ENCODE measurements at places on chromosomes 5 and 9.

- no peak for DNase-seq
Measured at GRCh38 chr9:78676623-78677022, 379.7 kb downstream of the PSAT1 start.

DNA sequence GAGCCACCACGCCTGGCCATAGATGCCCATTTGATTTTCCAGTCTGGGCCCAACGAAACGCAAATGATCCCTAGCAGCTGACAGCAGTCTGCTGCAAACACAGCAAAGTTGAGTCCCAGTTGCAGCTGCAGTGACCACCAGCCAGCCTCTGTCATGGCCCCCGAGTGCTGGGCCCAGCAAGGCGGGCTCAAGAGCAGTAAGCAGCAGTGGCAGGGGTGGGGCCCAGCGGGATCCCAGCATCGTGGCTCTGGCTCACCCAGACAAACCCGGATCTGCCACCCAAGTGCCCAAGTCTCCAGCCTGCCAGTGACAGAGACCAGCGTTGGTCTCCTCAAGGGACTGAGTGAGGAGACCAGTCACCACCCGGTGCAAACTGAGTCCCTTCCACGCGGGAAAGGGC is 6.9 kb upstream of the LTC4S start:
- DNase-seq = no peak

- no peak for DNase-seq
Measured at GRCh38 chr5:34480810-34481528, 175.2 kb upstream of the RAI14 start.

GRCh38 chr9:89223396-89223977 is 44.9 kb upstream of the SHC3 start:
- DNase-seq = no peak

DNA sequence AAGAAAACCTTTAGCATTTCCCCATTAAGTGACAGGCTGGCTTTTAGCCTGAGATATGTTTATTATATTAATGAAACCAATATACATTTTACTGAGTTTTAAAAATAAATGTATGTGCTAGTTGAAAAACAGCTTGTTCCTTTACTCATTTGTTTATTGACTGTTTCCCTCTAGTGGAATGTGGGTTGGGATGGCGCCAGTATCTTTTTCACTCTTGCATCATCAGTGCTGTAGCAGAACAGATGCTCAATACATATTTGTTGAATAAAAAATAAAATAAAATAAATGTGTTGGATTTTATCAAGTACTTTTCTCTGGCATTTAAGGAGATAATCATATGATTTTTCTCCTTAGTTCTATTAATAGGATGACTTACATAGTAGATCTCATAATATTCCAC is 43.0 kb downstream of the FSTL4 start:
- DNase-seq = no peak

DNA sequence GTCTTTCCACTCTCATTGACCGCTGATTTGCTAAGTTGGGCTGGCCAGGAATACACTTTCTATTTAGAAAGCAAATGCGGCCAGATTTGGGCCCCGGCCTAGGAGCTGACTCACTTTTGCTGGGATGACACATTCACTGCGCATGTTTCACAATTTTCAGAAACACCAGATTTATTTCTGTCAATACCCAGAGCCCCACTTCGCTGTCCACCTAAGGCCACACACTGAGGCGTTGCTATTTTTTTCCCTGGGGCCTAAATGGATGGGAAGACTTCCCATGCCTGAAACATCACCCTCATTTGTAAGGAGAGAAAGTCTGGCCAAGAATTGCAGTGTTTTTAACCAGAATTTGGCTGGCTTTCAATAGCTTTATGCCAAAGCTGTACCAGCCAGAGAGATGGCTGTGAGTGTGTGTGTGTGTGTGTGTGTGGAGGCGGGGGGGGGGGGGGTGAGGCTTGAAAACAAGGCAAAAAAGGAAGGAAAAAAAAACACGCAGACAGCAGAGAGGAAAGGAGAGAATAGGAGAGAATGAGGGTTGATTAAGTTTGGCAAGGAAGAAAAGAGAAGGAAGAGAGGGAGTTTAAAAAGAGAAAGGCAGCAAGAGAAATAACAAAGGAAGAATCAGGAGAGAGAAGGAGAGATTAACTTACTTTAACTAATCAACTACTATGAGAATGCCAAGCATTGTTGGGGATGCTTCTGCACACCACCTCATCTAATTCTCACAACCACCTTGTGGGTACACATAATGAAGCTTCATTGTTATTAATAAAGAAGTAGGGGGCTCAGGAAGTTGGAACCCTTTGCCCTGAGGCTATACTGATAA is 261.4 kb upstream of the KLF4 start:
- no peak for DNase-seq

GRCh38 chr5:88226881-88227450 is 41.7 kb downstream of the TMEM161B start:
- DNase-seq = no peak

DNA sequence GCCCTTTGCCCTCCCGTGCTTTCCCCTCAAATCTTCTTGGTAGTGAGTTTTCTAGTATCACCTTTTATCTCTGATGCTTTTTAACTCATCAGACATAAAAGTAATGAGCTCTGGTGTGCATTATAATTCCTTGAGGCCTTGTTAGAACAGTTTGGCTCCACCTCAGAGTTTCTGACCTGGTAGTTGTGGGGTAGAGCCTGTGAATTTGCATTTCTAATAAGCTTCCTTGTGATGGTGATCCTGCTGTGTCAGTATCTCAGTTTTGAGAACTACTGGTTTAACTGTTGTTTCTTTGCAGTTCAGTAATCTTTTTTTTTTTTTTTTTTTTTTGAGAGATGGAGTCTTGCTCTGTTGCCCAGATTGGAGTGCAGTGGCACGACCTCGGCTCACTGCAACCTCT is 31.1 kb downstream of the UBE2D2 start:
- DNase-seq = no peak

DNA sequence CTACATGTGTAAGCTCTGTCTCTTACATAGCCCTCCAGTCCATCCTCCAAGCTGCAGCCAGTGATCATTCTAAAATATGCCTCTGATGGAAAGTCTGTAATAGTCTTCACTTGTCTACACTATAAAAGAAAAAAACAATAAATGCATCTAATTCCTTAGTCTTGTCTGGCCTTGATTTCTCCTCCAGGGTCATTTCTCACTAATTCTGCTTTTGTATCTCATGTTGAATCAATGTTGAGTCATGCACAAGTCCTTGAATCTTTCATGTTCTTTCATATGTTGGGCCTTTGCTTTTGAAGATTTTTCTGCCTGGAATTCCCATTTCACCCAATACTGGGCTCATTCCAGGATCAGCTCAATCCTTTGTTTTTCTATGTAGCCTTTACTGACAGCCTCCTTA is 121.1 kb upstream of the TRIM32 start:
- no peak for DNase-seq

- no peak for DNase-seq
Measured at GRCh38 chr5:5347442-5347841, 75.0 kb upstream of the ICE1 start.

- no peak for DNase-seq
Measured at GRCh38 chr5:79484731-79485130, 29.2 kb downstream of the HOMER1 start.

DNA sequence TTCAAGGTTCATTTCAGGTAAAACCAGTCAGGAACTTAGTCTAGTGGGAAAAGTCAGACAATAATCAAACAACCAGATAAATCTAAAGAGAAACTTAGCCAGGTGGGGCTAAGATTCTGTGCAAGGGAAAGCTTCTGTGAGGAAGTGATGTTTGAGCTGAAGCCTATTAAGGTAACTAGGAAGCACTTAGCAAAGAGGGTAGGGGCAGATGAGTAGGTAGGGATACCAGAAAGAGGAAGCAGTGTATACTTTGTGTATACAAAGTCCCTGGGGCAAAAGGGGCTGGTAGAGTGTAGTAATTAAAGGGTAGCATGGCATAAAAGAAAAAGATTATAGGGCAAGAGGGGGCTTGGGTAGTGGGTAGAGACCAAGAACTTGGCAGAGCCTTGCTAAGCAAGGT is 3.6 kb upstream of the SPATA24 start:
- no peak for DNase-seq

GRCh38 chr9:73009649-73010288 is 56.9 kb upstream of the ALDH1A1 start:
- DNase-seq = no peak

- no peak for DNase-seq
Measured at GRCh38 chr5:82183828-82184227, 94.3 kb downstream of the RPS23 start.

DNA sequence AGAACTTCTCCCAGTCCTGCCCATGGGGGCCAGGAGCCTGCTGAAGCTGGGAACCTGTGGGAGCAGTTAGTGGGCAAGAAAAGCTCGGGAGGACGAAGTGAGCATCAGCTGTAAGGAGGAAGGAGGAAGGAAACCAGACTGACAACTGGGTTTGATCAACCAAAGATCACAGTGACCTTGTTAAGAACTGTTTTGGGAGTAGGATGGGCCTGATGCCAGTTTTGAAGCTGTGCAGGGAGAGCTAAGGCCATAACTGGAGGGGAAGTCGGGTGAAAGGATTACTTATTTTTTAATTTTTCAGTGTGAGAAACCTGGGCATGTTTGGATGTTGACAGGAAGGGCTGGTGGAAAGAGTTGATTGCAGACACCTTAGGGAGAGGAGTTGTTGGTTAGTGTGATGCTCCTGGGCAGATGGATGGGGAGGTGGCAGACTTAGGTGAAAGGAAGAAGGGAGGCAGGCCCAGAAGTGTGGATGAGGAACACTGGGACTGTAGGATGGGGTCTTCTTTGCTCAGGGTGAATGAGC is 58.3 kb upstream of the KLF4 start:
- no peak for DNase-seq

GRCh38 chr9:4243113-4243512 is 56.8 kb downstream of the GLIS3 start:
- no peak for DNase-seq

DNA sequence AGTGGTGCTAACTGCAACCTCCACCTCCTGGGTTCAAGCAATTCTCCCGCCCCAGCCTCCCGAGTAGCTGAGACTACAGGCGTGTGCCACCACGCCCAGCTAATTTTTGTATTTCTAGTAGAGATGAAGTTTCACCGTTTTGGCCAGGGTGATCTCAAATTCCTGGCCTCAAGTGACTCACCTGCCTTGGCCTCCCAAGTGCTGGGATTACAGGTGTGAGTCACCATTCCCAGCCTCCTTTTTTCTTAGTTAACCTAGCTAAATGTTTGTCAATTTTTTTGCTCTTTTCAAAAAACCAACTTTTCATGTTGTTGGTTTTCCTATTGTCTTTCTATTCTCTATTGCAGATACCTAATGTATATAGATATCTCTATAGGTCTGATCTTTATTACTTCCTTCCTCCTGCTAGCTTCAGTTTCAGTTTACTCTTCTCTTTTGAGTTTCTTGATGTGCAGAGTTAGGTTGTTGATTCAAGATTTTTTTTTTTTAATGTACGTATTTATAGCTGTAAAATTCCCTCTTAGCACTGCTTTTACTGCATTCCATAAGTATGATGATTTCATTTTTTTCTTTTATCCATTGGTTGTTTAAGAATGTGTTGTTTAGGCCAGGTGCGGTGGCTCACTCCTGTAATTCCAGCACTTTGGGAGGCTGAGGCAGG is 32.9 kb downstream of the FGD3 start:
- no peak for DNase-seq

DNA sequence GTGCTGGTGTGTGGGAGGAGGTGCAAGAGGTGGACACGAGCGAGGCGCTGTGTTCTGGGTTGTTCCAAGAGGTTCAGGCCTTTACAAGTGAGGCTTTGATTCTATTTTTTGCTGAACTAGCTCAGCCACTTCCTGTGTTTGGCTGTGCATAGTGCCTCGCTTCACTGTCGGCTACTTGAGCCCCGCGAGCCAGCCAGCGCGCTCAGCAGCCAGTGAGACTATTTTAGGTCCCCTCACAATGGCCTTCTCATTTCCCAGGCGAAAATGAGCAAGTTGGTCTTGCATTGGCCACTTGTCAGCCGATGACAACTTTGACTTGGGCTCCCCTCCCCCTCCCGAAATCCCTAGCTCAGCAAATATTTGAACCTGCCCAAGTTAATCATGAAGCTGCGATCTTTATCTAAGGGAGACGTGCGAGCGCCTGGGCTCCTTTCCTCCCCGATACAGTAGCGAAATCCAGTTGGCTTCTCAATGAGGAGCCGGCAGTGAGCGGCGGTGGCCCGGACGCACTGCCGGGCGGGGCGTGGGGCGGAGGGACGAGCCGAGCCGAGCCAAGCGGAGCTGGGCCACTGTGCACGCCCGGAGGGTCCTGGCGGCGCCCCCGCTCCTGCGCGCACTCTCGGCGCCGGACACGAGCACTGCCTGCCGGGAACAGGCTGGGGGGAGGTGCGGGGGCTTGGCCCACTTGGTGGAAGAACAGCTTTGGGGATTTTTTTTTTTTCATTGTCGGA is 72.6 kb downstream of the PIK3R1 start:
- DNase-seq = no peak

- no peak for DNase-seq
Measured at GRCh38 chr5:170137694-170138214, 32.1 kb downstream of the FOXI1 start.

- no peak for DNase-seq
Measured at GRCh38 chr5:136666970-136667620, 301.8 kb upstream of the TRPC7 start.

GRCh38 chr5:58925627-58926540 is 343.0 kb downstream of the RAB3C start:
- no peak for DNase-seq

DNA sequence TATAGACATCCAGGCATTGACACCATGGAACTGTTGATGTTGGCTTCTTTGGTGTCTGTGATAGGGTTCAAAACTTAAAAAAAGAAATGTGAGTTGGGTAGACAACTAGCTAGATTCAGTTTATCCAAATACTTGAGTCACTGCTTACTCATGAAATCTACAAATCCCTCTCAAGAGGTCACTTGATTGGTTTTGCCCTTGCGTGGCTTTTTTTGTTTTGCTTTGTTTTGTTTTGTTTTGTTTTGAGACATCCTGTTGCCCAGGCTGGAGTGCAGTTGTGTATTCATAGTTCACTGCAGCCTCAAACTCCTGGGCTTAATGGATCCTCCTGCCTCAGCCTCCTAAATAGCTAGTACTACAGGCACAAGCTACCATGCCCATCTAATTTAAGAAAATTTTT is 10.5 kb upstream of the ENTREP1 start:
- no peak for DNase-seq

GRCh38 chr5:14767053-14767452 is 102.5 kb downstream of the OTULIN start:
- no peak for DNase-seq

DNA sequence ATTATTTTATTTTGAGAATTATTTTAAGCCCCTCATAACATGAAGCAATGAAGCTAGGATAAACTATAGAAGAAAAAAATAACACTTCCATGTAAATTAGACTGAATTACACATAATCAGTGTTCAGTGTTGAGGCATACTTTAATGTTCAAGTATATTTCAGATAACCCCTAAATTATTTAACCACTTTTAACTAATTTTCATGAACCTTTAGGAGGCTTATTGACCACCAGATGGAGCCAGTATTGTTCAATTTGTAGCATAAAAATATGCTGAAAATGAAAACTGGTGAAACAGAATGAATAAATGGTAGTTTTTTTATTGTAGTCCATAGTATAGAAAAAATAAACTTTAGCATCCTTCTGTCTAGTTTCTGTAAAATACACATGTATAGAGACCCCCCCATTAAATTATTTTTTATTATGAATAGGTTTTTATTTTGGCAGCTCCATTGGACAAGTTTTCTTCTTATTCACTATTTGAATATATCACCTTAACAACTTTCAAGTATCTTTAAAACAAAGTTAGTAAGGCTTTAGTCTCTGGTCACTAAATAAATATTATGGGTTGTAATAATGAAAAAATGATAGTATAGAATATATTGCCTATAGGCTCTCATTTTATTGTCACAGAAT is 190.1 kb downstream of the CWC27 start:
- DNase-seq = no peak
